Activated CD8-positive, alpha-beta memory T cell treated with anti-CD3 and anti-CD28 coated beads, Interleukin-2, amount 10 ng/mL, durations not matched to agents 7 days and 5 days (primary cell): ENCODE measurements at places on chromosomes 3 and 15. TPM values are rescaled to one million over a fixed set of nuclear protein-coding genes. Genes with fewer than 3 reads are reported as not detected.

Gene MYLK
- 0.96 TPM for total RNA-seq

Gene FETUB
- total RNA-seq: not detected

Gene CX3CR1
- total RNA-seq: 0.41 TPM

Gene PLSCR4
- not detected for total RNA-seq

Gene HRG
- not detected for total RNA-seq

Gene GOLGA6B
- not detected for total RNA-seq
